T follicular helper cell (primary cell): ENCODE measurements at places on chromosomes 12 and 14.
A peak's percentile ranks its signal among the peaks of the same experiment; 100 is the strongest.

GRCh38 chr12:75638792-75639191 is 127.4 kb upstream of the KRR1 start:
- DNase-seq = no peak

- no peak for DNase-seq
These were observed 108.1 kb downstream of the ZFP36L1 start for GRCh38 chr14:68684466-68685418.

DNA sequence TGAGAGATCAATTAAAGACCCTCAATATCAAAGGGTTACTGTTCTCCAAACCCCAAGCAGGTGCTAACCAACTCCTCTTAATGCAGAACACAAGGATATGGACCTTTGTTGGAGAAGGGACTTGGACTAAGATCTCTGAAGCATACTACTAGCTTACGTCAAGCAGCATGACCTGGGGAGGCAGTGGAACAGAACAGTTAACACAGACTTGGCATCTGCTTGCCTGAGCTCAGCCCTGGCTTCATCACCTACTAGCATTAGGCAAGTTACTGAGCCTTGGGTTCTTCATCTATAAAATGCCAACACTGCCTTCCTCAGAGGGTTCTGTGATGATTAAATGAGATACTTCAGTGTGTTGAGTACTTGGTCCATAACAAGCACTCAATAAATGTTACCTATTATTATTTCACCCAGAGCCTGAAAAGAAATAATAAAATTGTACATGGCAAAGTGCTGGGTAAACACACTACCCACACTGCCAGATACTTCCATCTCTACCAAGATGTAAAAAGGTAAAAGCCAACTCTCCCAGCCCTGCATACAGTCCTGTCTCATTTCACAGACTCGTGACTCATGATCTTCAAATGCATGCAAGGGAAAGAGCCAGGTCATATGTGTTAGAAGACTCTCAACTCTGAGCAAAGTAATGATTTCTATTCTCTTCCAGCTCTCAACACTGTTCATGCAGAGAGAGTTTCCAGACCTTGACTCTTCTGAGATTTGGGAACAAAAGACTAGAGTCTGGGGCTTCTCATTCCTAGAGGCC is 39.7 kb downstream of the FMNL3 start:
- DNase-seq = no peak

GRCh38 chr12:97148941-97149559 is 242.0 kb downstream of the NEDD1 start:
- DNase-seq = peak; percentile 20

- no peak for DNase-seq
These were observed 14.0 kb downstream of the MANSC1 start for GRCh38 chr12:12336049-12336411.

- DNase-seq = no peak
These were observed 117.7 kb downstream of the ZFP36L1 start for GRCh38 chr14:68675233-68675577.

GRCh38 chr14:22570132-22570949 is 18.7 kb downstream of the DAD1 start:
- peak; percentile 79 for DNase-seq

DNA sequence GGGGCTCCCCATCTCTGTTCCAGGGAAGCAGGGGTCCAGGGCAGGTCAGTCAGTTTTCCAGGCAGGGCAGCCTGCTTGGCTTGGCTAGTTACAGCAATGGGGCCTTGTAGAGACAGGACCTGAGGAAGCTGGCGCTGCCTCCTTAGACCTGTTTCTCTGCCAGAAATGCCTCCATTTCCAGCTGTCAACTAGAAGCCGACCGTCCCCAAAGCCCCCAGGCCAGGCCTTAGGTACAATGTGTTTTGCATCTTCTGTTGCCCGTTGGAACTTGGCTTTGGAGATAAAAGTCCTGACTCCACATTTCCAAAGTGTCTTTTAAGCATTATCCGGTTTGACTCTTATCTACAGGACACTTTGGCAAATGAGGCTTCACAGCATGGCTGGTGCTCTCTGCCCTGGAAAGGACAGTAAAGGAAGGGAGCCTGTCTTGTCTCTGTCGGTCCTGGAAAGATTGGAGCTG is 42.6 kb downstream of the KRT80 start:
- no peak for DNase-seq

DNA sequence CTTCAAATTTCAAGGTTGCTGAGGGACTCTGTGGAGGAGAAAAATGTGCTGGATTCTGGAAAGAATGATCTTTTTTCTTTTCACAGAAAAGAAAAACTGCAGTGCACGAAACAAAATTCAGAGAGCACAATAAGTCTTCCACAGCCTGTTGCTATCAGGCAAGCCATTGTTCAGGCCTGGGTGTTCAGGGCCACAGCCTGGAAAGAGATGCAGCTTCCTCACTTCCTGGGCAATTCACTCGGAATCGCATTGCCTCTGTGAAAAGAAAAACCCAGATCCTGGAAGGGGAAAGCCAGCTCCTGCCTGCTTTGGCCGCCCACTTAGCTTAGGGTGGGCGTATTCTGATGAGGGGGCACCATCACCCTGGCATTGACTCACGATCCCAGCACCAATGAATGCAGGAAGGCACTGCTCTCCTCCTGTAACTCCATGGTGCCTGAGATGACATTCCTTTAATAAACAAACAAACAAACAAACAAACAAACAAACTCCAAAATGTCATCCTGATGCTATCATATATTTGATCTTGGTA is 863.9 kb downstream of the BCL11B start:
- no peak for DNase-seq

DNA sequence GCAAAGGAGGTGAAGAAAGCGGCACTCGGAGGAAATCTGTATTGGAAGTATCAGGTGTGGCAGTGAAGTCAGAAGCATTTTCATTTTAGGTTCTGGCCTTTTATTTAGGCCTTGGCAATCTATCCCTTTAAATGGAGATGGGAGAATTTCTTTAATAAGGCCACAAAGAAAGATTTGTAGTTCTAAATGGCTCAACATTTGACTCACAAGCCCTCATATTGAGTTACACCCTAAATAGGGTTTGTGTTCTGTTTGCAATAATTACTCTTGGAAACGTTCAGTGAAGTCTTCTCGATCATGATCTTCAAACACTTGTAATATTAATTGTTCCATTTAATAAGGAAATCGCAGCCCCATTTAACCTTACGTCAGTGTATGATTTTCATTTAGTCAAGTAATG is 25.3 kb upstream of the TMEM260 start:
- no peak for DNase-seq

GRCh38 chr12:48993787-48994186 is 5.4 kb downstream of the DDN start:
- DNase-seq = no peak

DNA sequence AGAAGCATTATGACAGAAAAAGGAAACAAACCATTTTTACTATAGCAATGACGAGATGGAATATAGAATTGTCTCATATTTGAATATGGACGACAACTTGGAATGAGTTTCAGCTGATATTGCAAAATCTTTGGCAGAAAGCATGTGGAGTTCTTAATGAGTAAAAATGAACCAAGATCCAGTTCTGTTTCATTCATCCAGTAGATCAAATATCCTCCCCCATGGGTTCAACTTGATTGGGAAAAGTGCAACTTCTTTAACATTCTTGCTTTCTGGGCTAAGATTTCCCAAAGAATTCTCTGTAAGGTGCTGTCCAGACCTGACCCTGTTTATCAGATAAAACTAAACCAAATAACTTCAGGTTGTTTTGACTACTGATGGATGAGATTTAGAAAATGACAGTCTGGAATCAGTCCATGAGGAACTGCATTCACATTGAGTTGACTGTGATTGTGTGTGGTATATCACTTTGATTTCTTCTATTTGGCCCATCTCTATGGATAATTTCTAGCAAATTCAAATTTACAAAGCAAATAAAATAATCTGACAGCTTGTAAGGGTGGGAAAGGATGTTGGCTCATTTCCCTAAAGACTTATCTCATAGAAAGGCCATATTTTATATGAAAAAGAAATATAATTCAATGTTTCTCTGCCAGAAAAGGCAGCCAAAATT is 267.4 kb downstream of the ADAMTS20 start:
- DNase-seq = no peak

GRCh38 chr14:102131741-102132140 is 8.0 kb upstream of the WDR20 start:
- DNase-seq = no peak

GRCh38 chr14:57139173-57139572 is 129.5 kb downstream of the EXOC5 start:
- DNase-seq = no peak

DNA sequence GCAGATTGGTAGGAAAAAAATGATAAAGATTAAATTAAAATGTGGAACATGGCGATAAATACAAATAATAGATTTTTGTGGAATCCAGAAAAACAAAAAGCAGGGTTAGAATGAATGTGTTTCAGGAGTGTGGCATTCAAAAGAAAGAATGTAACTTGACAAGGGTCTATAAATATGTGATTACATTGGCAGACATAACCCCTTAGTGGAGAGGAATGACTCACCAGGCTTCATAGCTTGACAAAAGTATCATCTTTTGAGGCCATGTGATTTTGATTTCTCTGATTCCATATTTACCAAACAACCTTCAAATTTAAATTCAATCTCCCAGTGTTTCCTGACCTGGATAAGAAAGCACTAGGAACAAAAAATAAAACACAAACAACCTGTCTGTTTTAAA is 24.4 kb upstream of the MGST1 start:
- DNase-seq = no peak

GRCh38 chr12:9721394-9722092 is 11.4 kb downstream of the CLECL1 start:
- no peak for DNase-seq

- no peak for DNase-seq
These were observed 216.2 kb downstream of the ZFP36L1 start for GRCh38 chr14:68576496-68577244.

- DNase-seq = no peak
These were observed 382.2 kb downstream of the GRIN2B start for GRCh38 chr12:13599176-13599575.

DNA sequence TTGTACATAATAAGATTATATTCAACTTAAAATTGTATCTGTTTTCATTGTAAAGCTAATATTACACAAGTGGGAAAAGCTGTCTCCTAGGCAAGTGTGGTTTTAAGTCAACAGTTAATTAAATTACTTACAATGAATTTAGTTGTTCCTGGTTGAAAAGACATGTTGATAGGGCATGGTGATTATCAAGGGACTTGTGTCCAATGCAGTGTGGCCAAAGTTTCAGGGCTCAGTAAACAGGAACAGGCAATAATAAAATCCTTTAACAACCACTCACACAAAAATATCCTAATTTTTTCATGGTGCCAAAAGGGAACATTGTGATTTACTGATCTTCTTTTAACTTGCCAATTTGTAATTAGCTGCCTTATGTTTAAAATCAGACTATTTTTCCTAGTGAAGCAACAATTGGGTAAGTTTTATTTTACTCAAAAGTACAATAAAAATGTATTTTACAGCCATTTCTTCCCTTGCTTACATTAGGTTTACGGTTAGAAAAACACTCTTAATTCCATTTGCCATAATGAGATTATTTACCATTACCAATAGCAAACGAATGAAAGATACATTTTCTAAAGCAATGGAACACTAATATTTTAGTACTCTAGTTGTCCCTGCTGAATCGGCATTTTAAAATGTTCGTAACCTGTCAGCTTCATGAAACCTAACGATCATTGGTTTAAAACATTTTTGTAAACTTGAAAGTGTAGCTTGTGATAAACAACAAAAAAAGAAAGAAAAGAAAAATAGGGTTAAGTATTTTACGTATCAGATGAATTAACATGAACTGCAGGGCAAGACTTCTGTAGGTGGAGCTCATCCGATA is 1.8 kb upstream of the WNK1 start:
- DNase-seq = no peak

DNA sequence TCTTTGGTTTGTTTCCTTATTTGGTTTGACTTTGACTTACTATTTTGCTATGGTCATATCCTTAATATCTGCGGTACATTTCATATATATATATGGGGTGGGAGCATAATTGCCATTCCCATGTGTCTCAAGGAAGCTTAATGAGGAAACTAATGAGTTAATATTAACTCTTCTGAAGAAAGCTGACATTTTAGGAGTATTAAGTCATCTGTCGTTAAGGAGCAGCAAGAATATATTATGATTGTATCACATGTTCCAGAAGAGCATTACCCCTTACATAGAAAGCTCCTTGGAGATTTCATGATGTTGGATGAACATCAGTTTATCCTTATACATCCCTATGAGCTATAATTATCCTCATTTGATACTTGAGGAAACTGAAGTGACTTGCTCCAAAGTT is 15.6 kb downstream of the DYRK2 start:
- DNase-seq = no peak

DNA sequence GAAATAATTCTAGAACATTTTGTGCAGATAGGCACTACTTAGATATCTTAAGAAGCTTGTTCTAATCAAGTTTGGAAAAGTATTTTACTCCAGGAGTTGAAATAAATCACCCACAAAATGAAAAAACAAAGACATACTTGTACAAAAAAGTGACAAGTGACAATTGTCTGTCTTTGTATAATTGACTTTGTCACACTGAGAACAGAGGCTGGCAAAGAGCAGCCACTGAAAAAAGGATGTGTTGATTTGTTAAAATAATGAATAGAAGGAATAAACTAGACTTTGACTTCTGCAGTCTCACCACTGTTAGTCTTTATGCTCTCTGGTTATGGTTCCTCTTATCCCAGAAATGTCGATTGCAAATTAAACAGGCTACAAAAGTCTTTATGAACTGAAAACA is 77.6 kb downstream of the PTPRR start:
- DNase-seq = no peak

DNA sequence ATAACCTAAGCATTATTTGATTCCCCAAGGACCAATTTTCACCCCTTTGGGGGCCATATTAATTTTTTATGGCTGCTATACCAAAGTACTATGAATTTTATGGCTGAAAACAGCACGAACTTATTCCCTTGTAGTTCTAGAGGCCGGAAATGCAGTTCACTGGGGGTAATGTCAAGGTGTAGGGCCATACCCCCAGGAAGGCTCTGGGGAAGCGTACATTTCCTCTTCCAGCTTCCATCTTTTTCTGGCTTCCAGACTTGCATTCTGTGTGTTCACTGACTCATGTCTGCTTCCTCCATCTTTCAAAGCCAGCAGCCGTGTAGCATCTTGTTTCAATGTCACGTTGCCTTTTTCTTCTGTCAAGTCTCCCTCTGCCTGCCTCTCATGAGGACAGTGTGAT is 133.5 kb downstream of the BICD1 start:
- no peak for DNase-seq

DNA sequence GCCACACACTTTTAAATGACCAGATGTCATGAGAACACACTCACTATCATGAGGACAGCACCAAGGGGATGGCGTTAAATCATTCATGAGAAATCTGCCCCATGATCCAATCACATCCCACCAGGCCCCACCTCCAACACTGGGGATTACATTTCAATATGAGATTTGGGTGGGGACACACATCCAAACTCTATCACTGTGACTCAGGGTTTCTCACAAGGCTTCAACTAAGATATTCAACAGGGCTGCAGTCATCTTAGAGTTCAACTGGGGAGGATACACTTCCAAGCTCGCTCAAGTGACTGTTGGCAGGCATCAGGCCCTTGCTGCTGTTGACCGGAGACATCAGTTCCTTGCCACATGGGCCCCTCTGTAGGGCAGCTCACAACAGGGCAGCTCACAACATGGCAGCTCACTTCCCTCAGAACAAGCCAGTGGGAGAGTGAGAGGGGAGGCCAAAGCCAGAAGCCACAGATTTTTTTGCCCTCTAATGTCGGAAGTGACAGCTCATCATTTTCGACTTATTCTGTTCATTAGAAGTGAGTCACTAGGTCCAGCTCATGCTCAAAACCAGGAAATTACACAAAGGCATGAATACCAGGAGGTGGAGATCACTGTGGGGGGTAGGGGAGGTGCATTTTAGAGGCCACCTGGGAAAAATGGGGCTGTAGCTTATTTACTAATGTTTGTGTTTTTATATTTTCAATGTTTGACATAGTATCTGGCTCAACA is 50.8 kb upstream of the PTHLH start:
- no peak for DNase-seq
